Activated CD8-positive, alpha-beta memory T cell treated with anti-CD3 and anti-CD28 coated beads for 48 hours (primary cell): ENCODE measurements at places on chromosomes 2 and 18.

DNA sequence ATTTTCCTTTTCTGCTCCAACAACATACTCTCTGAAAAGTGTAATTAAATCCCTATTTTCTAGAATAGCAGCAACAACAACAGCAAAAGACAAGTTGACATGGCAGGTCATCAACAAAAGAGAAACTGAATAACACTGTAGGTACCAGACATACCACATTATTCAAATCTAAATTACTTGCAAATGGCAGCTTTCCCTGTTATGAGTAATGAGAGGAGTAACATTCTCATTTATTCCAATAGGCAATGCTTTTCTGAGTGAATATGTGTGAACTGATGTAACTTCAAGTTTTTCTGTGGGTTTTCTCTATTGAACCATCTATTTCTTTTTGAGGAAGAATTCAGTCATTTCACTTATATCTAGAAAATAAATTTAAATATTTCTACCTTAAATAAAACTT, 501.5 kb downstream of the TRIB2 start:
- no peak for DNase-seq

GRCh38 chr2:239225371-239225851, 175.4 kb downstream of the HDAC4 start:
- DNase-seq: no peak

- DNase-seq: no peak
Measured at GRCh38 chr18:35167857-35168256, 73.0 kb upstream of the ZNF397 start.

DNA sequence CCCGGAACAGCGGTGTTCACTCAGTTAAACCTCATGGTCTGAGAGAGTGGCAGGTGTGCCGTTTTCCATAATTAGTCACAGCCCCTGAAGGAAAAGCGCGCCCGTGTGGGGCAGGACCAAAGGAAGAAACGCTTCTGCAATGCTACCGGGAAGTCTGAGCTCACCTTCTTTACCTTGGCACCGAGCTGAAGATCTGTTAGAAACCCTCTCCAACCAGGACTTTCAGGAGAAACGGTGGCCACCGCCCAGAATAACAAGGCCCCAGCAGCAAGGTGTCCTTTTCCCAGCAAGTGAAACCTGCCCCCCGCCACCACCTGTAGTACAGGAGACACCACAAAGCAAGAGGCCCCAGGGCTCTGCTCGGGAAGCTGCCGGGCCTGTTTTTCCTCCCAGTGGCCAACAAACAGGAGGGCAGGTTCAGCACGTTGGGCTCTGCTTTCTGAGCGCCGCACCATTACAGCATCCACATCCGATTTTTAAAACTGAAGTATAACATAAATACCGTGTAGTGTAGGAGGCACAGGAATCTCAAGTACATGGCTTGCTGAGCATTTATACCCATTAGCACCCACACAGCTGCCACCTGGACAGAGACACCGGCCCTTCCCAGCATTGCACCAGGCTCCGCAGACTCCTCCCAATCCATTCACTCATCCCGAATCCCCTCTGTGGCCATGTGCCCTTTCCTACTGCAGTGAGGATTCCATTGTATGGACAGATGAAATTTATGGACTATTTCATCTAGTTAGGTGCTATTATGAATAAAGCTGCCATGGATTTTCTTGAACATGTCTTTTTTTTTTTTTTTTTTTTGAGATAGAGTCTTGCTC, 121.8 kb upstream of the RIOK3 start:
- no peak for DNase-seq

- DNase-seq: no peak
Measured at GRCh38 chr2:177207101-177207500, 5.5 kb upstream of the HNRNPA3 start.

GRCh38 chr2:10278029-10278762, 24.5 kb upstream of the HPCAL1 start:
- no peak for DNase-seq

DNA sequence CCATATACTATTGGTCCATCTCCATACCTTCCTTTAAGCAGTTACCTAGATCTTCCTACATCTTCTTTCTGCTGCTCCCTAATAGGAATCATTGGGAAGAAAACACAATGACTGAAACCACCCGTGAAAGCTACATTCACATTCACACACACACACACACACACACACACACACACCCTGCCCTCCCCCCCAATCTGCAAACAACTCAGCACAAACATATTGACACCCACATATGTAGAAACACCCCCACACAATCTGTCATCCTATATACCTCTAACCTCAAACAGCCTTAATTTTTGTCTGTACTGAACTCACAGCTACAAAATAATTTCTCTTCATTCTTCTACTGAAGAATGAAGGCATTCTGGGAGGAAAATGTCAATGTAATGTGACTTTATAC, 63.8 kb downstream of the KLF7 start:
- no peak for DNase-seq

GRCh38 chr2:28352610-28353195, 40.0 kb upstream of the FOSL2 start:
- DNase-seq: no peak

GRCh38 chr2:27174638-27175037, 25.8 kb downstream of the TCF23 start:
- DNase-seq: no peak
